ENCODE measurements at places on chromosomes 5 and 9.

DNA sequence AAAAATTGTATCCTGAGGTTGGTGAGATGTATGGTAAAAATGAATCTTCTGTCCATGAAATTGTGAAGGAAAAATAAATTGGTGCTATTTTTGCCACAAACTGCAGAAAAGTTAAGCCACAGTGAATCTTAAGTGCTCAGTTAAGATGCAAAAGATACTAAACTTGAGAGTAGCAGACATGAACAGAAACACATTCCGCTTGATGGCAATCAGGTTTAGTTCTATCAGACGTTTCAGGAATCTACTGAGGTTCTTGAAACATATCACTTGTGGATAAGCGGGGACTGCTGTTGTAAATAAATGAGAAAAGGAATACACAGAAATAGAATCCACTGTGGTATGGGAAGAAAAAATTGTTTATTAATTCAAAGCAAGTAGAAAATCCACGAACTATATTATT lies 311.2 kb upstream of the PRR16 start:
- DNase-seq, result no peak

DNA sequence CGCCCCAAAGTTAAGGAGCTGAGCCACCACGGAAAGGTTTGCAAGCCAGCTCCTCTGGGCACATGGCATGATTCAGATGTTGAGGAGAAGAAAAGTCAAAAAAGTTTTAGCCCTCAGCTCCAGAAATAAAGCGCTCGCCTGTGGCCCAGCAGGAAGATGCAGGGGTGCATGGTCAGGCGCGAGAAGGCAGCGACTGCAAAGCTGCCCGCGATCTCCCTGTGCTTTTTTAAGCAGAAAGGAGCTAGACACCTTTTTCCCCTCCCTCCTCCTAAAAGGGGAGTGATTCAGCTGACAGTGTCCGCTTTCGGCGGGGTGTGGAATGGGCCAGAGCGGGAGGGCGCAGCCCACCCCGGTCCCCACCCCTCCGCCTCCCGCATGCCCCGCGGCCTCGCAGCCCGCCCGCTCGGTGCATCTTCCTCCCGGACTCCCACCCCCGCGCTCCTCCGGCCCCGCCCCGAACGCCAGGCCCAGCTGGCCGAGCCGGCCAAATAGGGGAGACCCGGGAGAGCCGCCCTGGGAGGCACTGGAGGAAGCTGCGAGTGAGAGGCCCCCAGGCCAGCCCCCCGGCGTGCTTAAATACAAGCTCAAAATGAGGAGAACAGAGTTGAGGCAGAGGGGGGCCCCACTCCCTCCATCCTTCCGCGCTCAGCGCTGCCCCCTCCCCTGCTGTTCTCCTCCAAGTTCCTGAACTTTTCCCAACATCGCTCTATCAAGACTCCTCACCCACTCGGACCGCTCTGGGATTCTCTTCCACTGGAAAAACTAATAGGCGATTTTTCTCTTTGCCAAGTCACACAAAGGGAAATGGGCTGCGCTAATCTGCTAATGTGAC lies at the start of gene ADAMTS12:
ADAMTS12 (minus strand) TSS at position 203 of the 832 bp plus-strand sequence; CDS start at position 69, 134 bp downstream.
- no peak for DNase-seq

GRCh38 chr9:93543117-93543516 lies 33.3 kb upstream of the PHF2 start:
- no peak for DNase-seq

DNA sequence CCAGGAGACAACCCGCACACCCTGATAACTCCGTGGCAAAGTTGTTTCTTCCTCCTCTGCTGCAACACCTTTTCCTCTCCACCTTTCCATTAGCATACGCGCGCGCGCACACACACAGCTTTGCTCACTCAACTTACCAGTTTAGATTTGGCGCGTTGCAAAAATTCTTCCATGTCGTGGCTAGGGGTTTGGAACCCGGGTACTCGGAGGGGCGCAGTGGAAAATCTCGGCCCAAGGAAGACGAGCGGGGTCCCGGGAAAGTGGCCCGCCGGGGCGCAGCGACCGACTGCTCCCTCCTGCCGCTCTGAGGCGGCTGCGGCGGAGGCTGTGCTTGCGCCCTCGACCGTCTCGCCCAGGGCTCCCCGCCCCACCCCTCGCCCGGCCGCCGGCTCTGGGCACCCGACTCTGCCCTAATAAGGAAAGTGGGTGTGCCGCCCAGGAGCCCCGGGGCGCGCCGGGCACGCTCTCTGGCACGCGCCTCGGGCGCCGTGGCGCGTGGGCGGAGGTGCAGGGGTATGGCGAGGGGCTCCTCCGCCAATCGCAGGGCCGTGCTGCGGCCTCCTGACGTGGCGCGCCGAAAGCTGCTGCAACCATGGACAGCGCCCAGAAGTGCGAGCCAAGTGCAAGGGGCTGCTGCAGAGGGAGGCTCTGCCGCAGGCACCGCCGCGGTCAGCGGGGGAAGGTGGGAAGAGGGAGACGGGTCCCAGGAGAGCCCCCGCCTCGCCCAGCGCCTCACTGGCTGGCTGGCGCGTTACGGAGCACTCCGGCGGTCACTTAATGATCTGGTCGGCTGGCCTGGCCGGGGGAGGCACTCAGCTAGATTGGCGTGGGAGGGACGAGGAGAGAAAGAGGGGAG lies at the start of gene PRUNE2:
PRUNE2 (minus strand) TSS at position 324 of the 856 bp plus-strand sequence; CDS start at position 173, 151 bp downstream.
- DNase-seq, result peak; percentile 87

DNA sequence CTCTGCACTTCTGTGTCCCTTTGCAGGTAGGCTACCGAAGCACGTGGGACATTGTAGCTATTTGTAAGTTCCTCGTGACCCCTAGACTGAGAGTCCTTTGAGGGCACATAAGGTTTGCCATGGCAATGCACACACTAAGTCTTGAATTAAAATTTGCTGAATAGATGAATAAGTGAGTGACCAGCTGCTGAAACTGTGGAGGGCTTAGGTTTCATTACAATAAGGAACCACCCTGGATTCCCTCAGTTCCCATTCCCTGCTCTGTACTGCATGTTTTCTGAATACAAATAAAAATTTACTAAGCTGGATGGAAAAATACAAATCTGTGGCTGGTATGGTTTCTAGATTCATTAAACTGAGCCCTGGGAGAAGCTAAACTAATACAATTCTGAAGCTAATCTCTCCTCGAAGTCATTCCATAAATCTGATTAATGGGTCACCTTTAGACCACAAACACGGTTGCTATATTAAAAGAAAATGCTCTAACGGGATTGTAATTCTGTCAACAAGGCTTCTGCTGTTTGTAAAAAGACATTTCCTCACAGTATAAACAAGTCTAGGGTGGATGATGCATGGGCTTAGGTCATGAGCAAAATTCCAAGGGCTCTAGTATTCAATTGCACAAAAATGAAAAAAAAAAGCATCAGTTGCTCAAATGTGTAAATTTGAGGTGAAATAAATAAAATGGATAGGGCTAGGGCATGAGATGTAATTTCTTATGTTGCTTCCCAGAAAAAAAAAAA lies 172.3 kb downstream of the ATP10B start:
- DNase-seq, result no peak

DNA sequence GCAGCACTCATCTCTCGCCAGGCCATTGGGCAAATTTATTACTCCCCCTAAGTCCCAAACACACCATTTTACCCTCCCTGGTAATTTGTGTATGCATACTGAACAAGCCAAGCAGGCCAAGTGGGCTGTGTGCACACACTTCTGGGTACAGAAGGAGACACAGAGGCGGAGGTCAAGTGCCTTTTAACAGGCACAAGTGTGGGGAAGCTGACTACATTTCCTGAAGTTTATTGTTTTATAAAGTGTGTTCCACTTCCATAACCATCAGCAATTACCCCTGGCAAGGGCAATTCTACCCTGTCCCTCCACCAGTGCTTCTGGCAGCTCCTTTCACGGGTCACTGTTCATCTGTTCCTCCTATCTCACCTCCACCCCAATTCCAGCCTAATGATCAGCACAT lies 93.9 kb downstream of the SETX start:
- no peak for DNase-seq

GRCh38 chr5:178349625-178350353 lies 117.2 kb upstream of the PHYKPL start:
- DNase-seq, result no peak

- DNase-seq, result peak; percentile 88
Observed at GRCh38 chr9:20618361-20618802, 3.9 kb downstream of the MLLT3 start.

GRCh38 chr9:125987420-125987819 lies 240.2 kb downstream of the PBX3 start:
- DNase-seq, result no peak

- no peak for DNase-seq
Observed at GRCh38 chr5:176748073-176748966, 62.0 kb upstream of the UNC5A start.

DNA sequence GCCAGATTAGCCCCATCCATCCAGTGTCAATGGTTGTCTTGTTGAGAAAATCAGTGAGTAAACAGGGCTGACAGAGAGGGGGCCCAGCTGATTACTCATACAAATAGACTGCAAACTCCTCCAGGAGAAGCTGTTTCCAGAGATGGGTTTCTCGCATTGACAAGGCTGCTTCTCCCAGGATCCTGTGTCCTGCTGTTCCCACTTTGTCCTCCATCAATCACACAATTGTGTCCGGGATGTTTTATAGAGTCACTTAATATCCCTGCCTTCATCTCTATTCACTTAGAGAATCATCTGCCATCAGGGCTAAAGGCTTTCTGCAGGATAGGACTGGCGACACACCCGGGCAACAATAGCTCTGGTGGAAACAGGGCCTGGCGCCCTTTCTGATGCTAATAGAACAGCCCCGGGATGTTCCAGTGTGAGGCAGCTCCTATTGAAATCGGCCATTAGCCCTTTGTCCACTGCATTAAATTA lies 71.7 kb upstream of the TBCA start:
- no peak for DNase-seq
